RPMI7951 (cell line): ENCODE measurements at places on chromosomes 4 and X. TPM values are rescaled to one million over a fixed set of nuclear protein-coding genes. Genes with fewer than 3 reads are reported as not detected.

Gene PDE6B
- not detected in 2 replicates for total RNA-seq

Gene HDX
- 3.9 and 4.9 TPM in 2 replicates for total RNA-seq

GRCh38 chr4:108965472-108966076, 202.7 kb upstream of the ETNPPL start:
- DNase-seq: no peak

Gene TMPRSS11D
- not detected in 2 replicates for total RNA-seq

- no peak for DNase-seq
These were observed 281.3 kb downstream of the C4orf33 start for GRCh38 chr4:129377131-129377845.

- no peak for DNase-seq
These were observed 13.2 kb downstream of the HAND2 start for GRCh38 chr4:173516621-173517524.

Gene FAAH2
- not detected in 2 replicates for total RNA-seq

DNA sequence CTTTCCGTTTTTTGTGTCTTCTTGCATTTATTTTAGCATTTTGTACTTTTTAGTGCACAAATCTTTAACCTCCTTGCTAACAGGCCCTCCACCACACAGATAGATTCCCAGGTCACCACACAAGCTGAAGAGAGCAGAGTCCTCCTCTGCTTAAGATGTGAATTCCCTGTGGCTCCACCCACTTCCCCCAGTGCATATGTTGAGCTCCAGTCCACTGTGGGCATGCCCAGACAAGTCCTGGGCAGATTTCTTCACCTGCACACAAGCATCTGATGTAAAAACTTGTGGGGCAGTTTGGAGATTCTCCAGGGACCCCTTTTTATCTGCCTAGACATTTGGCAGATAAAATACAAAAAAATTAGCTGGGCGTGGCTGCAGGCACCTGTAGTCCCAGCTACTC, 19.8 kb upstream of the PASD1 start:
- DNase-seq: no peak

GRCh38 chr4:150167054-150167453, 88.8 kb downstream of the DCLK2 start:
- DNase-seq: no peak

DNA sequence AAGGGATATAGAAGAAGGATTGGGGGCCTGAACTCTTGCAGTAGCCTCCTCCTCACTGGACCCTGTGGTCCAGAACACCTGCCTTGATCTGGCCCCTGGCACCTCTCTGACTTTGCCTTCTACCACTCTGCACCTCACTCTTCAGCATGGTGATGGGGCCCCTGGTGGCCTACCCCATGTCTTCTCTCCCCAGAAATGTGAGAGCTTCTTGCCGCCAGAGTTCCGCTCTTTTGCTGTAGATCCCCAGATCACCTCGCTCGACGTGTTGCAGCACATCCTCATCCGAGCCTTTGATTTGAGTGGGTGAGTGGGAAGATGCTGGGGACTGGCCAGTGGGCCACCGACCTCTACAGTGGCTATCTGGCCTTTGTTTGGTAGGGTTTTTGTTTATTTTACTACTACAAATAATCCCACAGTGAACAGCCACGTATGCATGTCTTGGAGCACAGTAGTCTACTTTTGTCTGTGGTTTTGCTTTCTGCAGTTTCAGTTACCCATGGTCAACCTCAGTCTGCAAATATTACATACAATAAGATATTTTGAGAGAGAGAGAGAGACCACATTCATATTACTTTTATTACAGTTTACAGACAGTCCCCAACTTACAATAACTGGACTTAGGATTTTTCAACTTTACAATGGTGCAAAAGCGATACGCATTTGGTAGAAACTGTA, 1.8 kb downstream of the TBC1D25 start:
- DNase-seq: no peak

DNA sequence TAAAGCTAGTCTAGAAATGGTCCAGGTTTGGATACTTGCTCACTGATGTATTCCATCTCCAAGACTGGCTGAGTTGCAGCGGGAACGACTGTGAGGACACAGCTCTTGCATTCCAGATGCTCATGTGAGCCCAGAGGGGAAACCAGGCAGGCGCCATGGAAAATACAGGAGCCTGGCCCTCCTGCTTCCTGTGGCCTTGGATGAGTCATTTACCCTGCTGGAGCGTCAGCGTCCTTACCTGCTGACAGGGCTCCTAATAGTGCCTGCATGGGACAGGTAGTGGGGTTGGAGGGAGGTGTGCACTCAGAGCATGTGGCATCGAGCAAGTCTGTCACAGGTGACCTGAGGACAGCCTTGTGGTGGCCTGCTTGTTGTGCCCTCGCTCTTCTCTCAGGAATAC, 69.4 kb downstream of the NSG1 start:
- DNase-seq: peak; percentile 21

DNA sequence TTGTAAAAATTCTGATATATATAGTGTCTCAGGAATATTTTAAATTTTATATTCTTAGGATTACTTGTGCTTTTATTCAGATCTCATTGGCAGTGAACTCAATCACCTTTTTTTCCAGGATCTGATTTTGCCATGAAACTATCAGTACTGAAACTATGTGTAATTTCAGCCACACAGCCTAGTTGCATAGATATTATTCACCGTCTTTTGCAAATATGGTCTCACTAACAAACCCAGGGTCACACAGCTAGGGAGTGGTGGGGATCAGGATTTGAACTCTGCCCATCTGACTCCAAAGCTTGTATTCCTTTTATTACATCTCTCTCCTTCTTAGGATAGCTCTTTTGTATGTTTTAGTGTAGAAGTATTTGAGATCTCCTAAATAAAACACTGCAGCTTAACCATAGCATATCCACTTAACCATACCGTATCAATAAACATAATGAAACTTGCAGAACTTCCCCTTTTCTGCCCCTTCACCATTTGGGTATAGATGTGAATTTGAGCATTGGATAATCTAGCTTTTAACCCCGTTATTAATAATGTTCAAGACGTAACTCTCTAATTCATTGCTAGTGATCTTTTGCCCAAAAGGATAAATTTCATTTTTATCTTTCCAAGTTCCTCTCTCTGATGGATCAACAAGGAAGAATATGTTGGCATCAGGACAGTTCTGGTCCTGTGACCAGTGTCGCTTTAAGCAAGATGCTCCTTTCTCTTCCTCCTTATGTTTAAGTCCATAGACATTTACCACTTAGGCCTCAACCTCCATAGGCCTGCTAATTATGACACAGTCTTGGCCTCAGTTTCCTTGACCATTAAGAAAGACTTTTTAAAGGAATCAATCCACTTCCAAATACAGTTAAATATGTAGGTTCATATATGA, 74.6 kb downstream of the RAPGEF2 start:
- DNase-seq: no peak

DNA sequence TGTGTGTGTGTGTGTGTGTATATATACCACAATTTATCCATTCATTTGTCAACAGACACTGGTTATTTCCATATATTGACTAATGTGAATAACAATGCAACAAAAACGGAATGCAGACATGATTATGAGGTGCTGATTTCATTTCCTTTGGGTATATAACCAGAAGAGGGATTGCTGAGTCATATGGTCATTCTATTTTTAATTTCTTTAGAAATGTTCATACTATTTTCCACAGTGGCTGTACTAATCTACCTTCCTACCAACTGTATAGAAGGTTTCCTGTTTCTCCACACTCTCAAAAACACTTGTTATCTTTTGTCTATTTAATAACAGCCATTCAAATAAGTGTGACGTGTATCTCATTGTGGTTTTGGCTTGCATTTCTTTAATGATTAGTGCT, 269.9 kb downstream of the OPHN1 start:
- DNase-seq: peak; percentile 5

DNA sequence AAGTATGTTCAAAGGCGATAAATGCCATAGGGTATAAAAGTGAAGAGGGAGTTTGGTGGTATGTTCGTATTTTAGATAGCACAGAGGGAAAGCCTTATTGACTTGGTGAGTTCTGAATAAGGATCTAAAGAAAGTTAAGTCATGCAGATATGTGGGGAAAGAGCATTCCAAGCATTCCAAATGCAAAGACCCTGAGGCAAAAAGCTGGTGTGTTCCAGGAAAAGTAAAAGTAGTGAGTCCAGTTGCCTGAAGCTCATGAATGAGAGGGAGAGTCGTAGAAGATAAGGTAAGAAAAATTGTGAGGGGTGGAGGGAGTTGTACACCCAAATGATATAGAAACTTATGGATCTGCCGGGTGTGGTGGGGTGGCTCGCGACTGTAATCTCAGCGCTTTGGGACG, 426.7 kb downstream of the RPA4 start:
- DNase-seq: peak; percentile 47

GRCh38 chr4:83071116-83071515, 36.1 kb downstream of the COPS4 start:
- no peak for DNase-seq

Gene NR3C2
- total RNA-seq: 0.10 TPM in 1 of 2 replicates, not detected in the other

- DNase-seq: no peak
These were observed 32.3 kb downstream of the MGARP start for GRCh38 chr4:139247700-139248238.

DNA sequence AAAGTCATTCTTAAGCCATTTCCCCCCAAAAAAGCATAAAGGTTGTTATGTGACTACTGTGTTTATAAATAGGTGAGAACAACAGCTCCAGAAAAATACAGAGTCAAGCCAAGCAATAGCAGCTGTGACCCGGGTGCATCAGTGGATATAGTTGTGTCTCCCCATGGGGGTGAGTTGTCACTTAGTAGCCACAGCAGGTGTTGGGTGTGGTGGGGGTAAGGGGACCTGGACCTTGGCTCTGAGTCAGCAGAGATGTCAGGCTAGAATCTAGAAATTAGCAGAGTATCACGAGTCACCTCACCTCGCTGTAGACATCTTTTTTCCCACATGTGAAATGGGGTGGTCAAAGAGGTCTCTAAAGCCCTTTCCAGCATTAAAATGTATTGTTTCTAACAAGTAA, 42.4 kb downstream of the MOSPD2 start:
- DNase-seq: peak; percentile 41

DNA sequence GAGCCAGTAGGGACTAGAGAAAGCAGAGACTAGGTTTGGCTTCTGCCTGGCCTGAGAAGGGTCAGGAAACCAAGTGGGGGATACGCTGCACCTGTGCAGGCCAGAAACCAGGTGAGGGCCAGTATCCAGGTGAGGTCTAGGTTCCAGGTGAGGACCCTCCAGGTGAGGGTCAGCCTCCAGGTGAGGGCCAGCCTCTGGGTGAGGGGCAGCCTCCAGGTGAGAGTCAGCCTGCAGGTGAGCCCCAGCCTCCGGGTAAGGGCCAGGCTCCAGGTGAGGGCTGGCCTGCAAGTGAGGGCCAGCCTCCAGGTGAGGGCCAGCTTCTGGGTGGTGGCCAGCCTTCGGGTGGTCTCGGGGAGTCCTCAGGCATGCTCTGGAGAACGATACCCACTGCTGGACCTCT, 238.8 kb downstream of the USP46 start:
- DNase-seq: no peak

DNA sequence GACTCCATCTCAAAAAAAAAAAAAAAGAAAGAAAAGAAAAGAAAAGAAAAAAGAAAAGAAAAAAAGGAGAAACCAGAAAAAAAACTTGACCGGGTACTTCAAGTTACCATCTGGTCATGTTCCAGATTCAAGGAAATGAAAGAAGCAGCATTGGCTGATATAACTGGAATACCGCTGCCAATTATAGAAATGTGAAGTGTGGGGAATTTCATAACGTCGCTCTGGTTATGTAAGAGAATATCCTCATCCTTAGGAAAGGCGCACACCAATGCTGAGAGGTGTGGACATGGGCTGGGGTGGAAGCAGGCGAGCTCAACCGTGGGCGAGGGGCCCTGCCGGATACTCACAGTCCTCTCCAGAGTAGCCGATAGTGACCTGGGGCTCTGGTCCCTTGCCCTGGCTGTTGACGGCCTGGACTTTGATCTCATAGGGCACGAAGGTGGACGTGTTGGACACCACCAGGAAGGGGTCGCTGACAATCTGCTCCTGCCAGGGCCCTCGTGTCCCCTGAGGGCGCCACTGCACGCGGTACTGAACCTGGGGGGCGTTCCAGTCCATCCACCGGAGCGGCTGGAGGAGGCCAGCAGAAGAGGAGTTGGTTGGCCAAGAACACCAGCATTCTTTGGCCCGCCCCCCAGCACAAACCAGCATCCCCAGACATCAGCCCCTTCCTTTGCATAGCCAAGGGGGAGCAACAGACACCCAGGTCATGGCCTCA, 19.5 kb downstream of the L1CAM start:
- DNase-seq: no peak

Gene RNF150
- total RNA-seq: 0.68 and 0.96 TPM in 2 replicates

GRCh38 chr4:169185133-169185956, 85.4 kb downstream of the SH3RF1 start:
- no peak for DNase-seq

DNA sequence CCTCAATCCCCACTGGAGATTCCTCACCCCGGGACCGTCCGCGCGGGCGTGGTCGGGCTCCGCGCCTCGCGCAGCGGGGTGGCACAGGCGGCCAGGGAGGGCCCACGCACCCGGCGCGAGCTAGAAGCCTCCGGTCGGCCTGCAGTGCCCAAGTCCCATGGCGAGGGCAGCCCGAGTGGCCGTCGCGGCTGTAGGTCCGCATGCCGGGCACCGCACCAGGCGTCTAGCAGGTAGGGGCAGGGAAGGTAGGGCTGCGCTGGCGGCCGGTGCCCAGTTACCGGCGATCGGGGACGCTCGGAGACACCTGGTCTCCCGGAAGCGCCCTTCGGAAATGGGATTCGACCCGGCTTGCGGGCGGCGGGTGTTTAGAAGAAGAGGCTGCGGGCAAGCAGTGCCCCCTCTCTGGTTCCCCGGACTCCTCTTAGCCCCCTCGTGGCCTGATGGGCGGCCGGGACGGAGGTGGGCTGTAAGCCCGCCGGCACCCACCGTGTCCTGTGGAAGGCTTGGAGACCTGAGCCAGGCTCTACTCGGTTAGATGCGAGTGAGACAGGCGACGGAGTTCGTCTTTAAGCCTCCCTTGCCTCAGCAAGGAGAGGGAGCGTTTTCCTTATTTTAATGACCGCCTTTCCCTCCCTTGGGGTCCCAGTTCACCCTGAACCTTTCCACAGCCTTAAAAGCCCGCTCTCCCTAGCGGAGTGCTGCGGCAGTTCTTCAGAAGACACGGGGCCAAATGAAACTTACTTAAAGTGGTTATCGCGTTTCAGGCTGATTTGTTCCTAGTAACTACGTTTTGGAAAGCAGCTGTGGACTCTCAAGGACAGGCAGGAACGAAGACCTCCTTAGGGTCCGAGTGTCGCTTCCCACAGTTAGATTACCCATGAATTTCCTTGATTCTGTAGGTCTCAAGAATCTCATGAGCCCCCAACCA, 821 bp downstream of the SLITRK2 start:
- no peak for DNase-seq

DNA sequence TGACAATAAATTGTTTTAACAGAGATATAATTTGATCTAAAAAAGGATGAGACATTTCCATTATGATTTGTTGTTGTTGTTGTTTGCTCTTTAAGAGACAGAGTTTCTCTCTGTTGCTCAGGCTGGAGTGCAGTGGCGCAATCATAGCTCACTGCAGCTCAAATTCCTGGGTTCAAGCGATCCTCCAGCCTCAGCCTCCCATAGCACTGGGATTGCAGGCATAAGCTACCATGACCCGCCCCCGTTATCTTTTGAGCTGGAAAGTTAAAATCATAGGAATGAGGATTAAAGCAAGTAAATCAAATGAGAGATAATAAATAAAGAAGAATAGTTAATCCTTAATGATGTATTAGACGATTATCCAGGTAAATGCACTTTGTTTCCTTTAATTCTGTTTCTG, 224.4 kb upstream of the SMIM31 start:
- DNase-seq: no peak
